ENCODE measurements at places on chromosomes 3 and 15.

DNA sequence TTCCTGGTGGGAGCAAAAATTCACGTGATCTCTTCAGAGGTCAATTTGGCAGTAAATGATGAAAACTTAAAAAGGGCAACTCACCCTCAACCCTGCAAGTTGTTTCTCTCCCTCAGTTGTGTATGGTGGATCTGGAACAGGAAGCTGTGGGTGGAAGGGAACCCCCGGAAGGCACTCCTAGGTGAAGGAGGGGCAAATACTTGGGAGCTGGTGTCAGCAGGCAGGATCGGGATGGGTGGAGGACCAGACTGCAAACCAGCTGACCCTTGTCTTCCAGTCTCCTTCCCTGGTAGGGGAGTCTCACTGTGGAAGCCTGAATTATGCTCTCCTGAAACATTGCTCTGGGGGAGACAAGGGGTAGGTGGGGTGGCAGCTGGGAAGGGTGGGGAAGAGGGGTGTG lies 33.5 kb downstream of the PRR23E start:
- DNase-seq, result peak; percentile 51

DNA sequence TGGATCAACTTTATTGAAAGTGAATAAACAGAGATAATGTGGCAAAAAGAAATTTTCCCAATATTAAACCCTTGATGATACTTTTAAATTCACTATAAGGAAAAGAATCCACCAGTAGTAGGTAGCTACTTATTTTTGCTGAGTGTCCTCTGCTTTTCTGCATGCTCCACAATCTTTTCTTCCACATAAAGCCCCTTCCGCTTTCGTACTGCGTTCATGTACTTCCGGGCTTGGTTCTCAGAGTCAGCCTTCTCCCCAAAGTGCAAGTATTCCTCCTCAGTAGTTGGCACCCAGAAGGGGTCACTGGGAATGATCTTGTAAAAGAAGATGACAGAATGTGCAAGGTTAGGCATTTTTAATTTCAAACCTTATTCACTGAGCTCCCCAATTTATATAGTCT lies 84.4 kb upstream of the MEX3B start:
- no peak for DNase-seq

- no peak for DNase-seq
Observed at GRCh38 chr3:40752492-40752891, 227.7 kb downstream of the ZNF621 start.

DNA sequence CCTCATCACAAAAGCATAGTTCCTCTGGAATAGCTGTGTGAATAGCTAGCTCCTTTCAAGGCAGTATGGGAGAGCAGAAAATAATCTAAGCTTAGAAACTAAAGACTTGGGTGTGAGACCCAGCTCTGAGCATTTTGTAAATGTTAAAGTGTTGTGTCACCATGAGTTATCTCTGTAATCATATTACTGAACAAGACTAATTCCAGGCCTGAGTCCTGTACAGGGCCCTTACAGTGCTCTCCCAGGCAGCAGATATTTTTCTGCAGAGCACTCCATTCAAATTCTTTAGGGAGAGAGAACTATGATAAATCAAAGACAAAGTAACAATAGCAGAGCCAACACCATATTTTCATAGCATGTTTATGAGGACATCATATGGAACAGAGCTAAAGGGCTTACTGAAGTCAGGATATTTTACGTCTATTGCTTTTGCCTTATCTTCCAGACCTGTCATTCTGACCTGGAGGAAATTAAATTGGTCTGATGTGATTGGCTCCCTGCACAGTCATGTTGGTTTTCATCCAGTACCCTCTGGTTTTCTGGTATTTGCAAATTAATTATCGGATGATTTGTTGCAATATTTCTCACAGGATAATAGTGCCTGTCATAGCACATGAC lies 172.6 kb upstream of the PPP2R3A start:
- DNase-seq, result no peak

- DNase-seq, result no peak
Observed at GRCh38 chr3:115399750-115400149, 223.6 kb upstream of the GAP43 start.

DNA sequence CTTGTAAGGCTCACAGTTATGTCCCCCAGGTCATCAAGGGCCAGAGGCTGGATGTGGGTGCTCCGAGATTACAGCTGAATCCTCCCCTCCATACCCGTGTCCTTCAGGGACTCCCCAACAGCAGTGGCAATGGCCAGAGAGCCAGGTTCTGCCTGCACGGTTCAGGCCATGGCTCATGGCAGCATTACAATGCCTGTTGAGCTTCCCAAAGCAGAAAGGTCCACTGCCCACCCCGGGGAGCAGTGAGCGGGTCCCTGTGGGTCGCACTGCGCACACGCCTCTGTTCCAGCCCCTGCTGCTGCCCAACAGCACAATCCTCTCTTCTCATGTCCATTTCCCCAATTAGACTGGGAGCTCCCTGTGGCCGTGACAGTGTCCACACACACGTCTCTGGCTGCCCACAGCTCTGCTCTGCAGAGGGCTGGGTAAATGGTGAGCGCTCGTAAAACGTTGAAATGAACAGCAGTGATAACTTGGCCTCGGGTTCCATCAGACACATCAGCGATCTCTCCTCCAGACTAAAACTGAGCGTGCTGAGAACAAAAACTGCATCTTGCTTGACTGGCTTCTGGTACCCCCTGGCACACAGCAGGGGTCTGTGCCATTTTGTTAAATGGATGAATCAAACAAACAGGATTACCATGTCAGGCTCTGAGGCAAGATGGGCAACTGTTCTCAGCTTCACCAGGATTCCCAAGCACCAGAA lies 80.4 kb downstream of the VGLL4 start:
- no peak for DNase-seq

Measured in HS-27A (cell line).